ENCODE measurements at places on chromosomes 5 and 9.

- no peak for DNase-seq
Observed at GRCh38 chr5:131369558-131369957, 105.7 kb downstream of the CDC42SE2 start.

- DNase-seq = peak; percentile 63
Observed at GRCh38 chr9:133782157-133783130, 44.3 kb upstream of the SARDH start.

- DNase-seq = no peak
Observed at GRCh38 chr5:152824316-152824715, 419.2 kb upstream of the NMUR2 start.

- DNase-seq = no peak
Observed at GRCh38 chr5:114415760-114416159, 53.9 kb downstream of the KCNN2 start.

DNA sequence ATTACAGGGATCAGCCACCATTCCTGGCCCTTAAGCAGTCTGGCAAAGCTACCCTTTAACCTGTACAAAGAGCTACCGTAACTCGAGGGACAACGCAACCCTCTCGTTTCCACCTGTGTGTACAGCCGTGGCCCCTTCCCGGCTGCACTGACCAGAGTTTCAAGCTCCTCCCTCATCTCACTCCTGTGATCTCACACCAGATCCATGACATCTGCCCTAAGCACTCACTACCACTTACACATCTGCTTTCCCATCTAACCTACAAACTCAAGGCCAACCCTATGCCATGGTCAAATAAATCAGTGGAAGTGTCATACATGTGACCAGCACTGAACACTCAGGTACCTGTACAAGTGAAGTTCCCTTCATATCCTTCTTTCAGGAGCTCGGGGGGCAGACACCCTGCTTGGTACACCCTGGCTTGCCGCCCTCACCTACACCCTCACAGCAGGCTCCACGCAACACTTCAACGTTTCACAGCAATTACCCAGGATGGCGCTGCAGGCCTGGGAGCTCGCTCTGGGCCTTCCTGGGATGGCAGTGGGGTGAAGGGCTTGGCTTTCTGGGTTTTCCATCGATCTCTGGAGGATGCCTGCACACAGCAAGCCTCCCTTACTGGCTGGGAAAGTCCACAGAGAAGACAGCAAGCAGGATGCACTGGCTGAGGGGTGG, 61.7 kb downstream of the PRRT1B start:
- no peak for DNase-seq

- DNase-seq = no peak
Observed at GRCh38 chr5:148488757-148489156, 105.0 kb downstream of the FBXO38 start.

- peak; percentile 31 for DNase-seq
Observed at GRCh38 chr9:92480986-92481633, 1.2 kb downstream of the ASPN start.

DNA sequence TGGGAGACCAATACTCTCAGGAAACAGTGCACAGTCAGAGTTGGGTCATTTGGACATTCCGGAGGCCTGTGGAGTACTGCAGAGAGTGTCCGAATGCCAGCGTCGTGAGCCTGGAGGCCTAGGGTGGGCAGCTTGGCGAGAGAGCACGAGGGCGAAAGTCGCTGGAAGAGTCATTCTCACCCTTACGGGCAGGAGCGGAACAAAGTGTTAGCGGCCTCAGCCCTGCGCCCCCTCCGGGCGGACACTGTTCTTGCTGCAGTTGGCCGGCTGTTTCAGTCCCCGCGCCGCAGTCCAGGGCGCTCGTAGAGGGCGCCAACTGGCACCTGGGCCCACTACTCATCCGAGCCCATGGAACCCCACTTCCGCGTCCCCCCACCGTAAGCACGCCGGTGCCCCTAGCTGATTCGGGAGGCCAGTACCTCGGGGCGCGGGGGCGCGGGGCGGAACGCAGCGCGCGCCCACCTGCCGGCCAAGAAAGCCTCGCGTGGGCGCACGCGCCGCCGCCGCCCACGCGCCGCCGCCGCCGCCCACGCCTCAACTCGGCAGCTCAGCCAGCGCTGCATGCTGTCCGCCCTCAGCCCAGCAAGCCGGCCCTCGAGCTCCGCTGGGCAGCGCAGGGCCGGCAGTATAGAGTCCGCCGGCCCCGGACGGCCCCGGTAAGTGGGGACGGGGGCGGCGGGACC, 99.7 kb upstream of the CCL21 start:
- DNase-seq = no peak

DNA sequence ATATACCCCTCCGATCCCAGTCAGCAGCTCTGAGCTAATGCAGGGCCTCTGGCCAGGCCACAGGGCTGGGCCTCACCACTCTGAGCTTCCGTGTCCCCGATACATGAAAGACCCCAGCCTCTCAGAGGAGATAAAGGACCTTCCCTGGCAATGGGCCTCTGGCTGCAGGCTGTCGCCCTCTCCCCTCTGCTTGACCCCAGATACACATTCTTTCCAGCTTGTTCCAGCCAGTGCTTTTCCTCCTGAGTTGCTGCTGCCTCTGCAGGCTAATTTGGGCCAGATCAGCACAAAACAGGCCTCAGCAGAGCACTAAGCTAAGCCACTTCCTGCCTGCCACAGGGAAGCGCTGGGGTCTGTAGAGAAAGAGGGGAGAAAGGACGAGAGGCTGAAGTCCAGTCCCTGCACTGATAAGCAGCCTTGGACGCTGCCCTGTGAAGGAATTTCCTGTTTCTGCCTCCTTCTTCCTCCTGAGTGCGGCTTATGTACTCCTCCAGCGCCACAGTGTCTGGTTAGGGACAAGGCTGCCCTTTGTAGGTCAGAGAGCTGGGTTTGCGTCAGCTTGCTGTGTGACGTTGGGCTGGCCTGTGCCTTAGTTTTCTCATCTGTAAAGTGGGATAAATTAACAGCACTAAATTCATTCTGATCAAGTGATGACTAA, 73.0 kb upstream of the IL17B start:
- DNase-seq = peak; percentile 49

DNA sequence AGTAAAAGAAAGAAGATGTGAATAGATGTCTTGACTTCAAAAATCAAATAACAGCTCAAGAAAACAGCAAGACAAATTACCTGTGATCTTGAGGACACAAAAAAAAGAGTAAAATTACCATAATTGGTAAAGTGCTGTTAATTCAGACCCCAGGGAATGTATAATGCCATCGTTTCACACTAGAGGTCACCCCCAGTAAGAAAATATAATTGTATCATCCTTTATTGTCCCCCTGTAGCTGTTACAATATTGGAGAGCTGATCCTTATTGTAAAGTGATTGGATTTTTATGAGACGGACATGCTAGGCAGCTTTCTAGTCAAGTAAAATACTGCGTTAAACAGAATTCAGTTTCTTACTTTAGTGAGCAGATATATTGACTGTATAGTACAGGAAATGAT, 377.0 kb downstream of the TLE1 start:
- peak; percentile 5 for DNase-seq

DNA sequence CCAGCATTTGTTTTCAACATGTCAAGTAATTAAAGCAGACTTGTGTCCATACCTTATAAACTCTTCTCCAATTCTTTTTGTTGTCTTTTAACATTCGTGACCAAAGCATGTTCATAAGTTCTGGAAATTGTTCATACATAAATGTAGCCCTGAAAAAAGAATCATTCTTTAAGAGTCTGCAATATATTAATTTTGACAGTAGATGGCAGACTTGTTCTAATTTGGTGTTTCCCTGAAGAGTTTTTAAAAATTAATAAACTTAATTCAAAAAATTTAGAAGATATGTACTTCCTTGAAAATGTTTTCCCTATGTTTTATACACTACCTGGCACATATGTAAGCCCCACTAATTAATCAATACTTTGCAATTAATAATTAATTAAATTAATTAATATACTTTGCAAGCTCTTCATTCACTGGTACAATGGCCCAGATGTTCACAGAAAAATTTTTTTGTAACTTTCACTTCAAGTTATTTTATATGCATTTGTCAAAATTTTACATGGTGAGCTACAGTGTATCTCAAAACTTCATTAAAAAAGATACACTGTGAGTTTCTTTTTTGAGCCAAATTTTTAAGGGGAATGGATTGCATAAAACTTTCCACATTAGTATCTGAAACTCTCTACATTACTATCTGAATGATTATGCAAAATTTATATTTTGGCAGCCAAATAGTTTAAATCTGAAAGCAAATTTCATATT, 42.1 kb downstream of the CLINT1 start:
- DNase-seq = peak; percentile 25

DNA sequence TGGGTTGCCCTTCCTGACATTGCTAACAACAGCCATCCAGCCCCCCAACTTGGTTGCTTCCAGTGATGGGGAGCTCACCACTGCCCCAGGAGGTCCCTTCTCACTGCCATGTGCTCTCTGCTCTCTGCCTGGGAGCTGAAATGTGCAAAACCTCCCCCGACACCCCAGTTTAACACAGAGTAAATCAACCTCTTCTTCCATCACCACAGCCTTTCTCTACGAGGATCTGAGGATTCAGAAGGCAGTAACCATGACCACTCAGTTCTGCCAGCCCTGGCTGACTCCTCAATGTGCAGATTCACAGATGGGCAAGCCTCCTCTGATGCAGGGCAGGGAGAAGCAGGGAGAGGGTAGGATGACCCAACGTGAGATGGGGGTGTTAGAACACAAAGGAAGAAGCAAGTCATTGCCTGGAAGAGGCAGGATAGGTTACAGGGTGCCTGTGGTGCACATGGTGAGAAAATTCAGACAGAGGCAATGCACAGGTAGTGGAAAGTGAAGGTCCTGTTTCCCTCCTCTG, 185.0 kb downstream of the DAB2IP start:
- DNase-seq = no peak

- DNase-seq = no peak
Observed at GRCh38 chr5:13956471-13956870, 12.0 kb upstream of the DNAH5 start.

- no peak for DNase-seq
Observed at GRCh38 chr9:132002643-132003318, 76.9 kb downstream of the MED27 start.

DNA sequence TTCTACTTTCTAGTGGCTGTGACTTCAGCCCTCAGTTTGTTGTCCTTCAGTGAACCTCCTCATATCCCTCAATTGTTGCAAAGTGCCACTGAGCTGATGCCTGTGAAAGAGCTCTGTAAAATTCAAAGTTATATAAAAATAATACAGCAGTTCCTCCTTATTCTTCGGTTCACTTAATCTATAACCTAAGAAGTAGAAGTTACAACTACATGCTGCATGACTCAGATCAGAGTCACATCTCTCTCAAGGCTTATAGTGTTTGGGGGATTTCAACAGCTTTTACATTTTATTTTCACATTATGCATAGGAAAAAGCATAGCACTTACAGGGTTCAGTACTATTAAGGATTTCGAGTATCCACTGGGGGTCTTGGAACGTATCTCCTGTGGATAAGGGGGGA, 25.1 kb upstream of the GCNT1 start:
- peak; percentile 27 for DNase-seq

DNA sequence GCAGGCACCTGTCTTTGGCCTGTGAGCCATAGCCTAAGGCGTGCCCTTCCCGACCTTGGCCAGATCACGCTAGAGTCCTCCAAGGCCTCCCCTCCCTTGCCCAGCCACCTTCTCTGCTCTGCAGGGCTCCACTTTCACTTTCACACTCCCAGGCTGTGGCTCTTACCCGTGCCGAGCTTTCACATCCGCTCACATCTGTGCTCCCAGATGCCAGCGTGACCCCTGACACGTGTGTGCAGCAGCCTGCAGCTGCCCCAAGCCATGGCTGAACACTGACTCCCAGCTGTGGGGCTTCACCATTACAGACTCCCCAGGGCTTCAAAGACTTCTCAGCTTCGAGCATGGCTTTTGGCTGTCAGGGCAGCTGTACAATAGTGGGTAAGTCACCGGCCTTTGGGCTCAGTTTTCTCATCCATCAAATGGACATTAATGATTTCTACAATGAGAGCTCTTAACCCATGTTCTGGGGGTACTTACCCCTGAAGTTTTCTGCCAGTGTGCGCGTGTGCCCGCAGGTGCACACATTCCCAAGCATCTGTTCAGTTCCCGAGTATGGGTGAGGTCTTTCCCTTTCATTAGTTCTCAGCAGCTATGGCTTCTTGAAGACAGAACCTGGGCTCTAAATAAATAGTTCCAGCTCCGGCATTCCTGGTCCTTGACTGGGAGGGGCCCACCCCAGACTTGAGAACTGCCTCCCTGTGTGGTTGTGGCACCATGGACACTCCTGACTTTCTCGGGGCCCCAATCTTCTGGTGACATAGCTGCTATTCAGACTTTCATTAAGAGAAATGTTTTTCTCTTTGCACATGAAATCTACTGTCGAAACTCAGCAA, 118.6 kb downstream of the RGS3 start:
- peak; percentile 65 for DNase-seq

DNA sequence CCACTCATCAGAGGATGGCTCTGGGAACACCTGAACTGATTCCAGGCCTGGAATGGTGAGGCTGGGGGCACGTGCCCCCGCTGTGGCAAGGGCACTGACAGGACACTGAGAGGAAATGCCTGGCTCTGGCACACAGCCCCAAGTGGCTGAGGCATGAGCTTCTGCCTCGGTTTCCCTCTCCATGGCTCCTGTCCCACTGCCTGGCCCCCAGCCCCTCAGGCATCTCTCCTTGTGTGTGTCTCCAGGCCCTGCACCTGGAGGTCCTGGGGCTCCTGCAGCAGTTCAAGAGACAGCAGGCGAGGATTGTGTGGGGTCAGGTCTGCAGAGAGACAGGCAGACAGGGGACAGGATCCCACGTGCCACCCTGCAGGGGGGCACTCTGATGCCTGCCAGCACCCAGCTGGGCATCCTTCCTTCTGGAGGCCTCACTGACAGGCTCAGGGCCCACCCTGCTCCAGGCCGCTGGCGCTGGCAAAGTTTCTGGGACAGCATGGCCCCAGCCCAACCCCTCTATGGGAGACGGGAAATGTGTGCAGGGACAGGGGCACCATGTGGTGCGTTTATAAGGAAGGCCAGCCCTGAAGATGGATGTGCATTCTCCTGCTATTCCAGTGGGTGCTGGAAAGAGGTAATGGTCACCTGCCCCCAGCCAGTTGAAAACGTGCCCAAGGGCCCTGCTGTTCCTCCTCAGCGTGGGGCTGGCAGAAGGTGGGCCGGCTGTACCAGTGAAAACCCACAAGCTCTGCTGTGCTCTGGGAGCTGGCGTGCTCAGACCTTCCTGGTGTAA, 66.0 kb downstream of the RASGEF1C start:
- DNase-seq = no peak

GRCh38 chr5:86565197-86565789, 52.4 kb upstream of the COX7C start:
- no peak for DNase-seq

GRCh38 chr5:81657386-81657785, 93.5 kb downstream of the SSBP2 start:
- DNase-seq = peak; percentile 7

DNA sequence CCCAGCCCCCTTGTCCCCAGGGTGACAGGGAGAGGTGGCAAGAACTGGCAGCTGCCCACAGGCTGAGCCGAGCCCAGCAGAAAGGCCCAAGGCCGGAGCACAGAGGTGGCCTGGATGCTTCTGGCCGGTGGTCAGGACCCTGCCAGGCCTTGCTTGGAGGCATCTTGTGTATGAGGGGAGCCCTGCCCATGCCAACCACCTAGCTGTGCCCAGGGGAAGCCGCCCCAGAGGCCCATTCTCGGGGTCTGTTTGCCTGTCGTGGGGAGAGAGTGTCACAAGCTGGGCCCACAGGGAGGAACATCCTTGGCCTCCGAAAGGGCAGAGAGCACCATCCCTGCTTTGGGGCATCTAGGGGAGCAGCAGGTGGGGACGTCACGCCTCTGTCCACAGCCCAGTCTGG, 10.0 kb downstream of the NKD2 start:
- no peak for DNase-seq

GRCh38 chr5:168651648-168652047, 72.5 kb upstream of the PANK3 start:
- peak; percentile 96 for DNase-seq

All from fibroblast of skin of scalp (primary cell).